ENCODE measurements at places on chromosomes 3 and 15.

- DNase-seq, result no peak
These were observed 513.2 kb upstream of the TBL1XR1 start for GRCh38 chr3:177710506-177710905.

GRCh38 chr3:166783206-166783605 lies 596.9 kb downstream of the ZBBX start:
- no peak for DNase-seq

DNA sequence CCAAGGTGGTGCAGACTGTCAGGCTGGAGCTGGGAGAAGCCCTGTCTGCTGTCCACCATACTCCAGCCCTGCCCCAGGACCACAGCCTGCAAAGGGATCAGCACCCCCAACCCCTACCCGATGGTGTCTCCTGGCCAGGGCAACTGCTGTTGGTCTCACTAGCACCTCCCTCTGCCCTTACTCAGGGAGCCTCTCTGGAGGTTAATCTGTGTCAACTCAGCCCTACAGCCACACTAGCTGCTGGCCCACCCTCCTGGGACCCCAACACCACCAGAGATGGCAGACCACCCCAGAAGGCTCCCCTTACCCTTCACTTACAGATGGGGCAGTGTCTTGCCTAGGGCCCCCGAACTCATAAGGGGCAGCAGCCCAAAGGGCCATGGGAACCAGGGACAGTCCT lies 65.2 kb downstream of the TLE3 start:
- DNase-seq, result no peak

DNA sequence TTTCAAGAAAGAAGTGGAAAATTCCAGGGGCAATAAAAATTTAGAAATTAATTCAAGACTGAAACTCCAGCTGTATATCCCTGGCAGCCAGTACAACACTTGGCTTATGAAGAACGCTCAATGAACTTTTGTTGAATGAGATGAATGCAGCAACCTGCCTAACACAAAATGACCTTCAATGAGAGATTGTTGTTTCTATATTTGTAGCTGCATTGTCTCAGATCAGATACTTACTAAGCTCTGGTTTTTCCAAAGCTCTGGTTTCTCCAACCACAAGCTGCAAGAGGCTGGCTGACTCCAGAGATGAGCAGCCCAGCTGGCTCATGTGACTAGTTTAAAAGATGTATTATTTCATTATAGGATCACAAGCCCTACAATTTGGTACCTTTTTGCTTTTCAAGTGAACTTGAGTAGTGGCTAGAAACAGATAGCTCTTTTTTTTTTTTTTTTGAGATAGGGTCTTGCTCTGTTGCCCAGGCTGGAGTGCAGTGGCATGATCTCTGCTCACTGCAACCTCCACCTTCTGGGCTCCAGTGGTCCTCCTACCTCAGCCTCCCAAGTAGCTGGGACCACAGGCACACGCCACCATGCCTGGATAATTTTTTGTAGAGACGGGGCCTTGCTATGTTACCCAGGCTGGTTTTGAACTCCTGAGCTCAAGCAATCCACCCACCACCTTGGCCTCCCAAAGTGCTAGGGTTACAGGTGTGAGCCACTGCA lies 57.4 kb downstream of the UMPS start:
- no peak for DNase-seq

DNA sequence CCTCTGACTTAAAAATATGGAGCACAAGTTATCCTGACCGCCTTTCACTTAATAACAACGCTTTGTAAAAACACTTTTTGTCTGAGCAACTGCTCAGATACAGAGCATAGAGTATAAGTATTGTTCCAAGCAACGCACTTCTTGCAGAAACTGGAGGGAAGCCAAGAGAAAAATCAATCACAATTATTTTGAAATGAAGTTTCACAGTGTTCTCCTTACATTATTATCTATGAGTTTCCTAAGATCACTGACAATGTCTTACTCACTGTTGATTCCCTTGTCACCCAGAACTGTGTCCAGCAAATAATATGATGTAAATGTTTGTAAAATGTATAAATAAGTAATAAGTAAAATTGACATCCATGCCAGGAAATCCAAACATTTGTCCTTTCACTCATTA lies 184.6 kb upstream of the GPR149 start:
- DNase-seq, result no peak

- DNase-seq, result no peak
These were observed 29.9 kb upstream of the ZKSCAN7 start for GRCh38 chr3:44525060-44525459.

DNA sequence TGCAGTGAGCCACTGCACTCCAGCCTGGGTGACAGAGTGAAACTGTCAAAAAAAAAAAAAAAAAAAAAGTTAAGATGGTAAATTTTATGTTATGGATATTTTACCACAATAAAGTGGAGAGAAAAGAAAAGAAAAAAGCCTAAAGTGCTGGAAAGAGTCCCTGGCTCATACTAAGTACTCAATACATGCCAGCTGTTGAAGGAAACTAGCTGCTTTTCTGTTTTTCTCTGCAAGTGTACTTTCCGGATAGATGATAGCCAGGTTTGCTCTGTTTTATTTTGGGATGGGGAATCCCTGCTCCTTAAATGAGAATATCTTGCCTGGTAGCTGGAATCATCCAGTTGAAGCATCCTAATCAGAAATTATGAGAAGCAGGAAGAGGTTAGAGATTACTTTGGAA lies 10.9 kb downstream of the EID1 start:
- DNase-seq, result no peak

- no peak for DNase-seq
These were observed 29.0 kb downstream of the ABHD6 start for GRCh38 chr3:58266577-58266976.

- no peak for DNase-seq
These were observed 40.7 kb upstream of the RSL24D1 start for GRCh38 chr15:55237219-55238130.

DNA sequence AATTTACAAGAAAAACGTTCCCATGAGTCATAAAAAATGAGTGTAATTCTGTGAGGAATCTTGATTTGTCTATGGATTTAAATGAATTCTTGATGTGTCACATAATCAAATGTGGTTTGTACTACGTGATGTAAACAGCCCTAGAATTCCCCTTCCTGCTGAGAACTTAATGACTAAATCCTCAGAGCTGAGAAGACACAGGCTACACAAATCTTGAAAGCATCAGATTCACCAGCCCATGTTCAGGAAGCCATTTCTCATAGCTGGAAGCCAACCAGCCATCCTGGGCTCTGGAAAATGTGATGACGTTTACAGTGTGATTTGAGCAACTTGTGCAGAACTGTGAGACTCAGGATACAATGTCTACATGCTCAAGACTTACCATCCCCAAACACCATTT lies 193.7 kb upstream of the MME start:
- DNase-seq, result no peak

DNA sequence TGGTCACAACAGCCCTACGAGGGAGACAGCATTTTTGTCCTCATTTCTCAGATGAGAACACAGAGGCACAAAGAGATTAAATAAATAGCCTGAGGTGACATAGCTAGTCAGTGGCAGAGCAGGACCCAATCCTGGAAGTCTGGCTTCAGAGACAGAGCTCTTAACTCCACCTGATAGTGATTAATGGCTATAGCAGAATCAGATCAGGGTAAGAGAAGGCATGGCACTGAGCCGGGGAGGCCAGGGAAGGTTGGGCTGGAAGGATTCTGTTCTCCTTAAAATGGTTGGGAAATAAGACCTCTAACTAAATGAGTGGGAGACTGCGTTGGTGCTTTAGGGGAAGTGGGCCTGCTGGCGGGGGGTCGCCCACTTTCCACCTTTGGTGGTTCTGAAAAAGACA lies 104.5 kb downstream of the VGLL4 start:
- no peak for DNase-seq

DNA sequence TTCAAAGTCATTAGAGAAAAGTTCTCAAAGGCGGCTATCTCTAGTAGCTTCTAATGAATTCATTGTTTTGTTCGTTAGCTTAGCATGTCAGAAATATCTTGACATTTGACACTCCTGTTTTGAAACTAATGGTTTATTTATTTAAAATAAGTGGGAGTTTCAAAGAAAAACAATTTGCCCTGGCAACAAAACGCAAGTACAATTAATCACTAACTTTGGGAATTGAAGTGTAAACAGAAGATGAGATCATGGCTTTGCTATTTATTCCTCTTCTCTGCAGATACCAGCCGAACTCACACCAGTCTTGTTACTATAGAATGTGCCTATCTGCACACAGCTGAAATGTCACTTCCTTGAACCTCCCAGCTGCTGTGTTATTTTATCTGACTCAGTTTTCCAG lies 27.5 kb downstream of the MASP1 start:
- no peak for DNase-seq

GRCh38 chr3:59249004-59249403 lies 199.2 kb upstream of the CFAP20DC start:
- DNase-seq, result no peak

DNA sequence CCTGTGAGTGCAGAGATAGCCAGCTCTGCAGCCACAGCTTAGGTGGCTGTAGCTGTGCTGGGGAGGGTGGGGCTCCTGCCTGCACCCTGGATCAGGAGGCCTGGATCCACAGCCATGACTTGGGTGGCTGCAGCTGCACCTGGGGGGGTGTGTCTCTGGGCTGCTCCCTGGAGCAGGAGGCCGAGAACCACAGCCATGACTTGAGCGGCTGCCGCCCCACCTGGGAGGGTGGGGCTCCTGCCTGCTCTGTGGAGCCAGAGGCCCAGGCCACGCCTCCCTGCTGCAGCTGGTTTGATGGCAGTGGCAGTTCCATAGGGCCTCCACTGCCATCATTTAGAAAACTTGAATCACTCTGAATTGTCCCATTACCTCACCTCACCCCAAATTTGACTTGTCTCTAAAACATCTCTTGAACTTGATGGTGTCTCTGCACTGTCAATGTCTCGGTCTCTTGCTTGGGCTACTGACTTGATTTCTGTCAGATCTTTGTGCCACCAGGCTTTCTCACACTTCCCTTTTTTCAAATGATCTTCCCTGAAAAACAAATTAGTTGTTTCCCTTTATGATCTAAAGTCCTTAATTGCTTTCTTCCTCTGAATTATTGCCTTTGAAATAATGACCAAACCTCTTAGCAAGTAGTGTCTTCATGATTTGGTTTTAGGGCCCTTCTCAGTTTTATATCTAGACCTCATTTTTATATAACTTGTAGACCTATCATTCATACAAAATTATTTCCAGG lies 313.2 kb upstream of the MME start:
- no peak for DNase-seq

GRCh38 chr3:72150634-72151412 lies 365.9 kb upstream of the PROK2 start:
- no peak for DNase-seq

- DNase-seq, result no peak
These were observed 8.5 kb upstream of the CCDC80 start for GRCh38 chr3:112649478-112649735.

DNA sequence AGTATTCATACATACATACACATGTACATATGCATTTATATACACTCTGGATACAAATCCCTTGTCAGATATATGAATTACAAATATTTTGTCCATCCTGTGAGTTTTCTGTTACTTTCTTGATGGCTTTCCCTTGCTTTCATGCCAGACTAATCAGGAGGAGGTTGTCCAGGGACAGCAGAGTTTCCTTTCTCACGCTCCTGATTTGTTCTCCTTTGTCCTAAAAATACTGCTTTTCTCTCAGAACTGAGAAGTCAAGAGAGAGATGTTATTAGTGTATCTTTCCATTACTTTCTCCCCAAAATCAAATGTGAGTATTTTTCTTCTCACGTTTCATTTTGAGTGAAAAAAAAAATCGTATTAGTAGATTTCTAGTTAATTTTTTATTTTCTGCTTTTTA lies 12.1 kb upstream of the TCAIM start:
- no peak for DNase-seq

DNA sequence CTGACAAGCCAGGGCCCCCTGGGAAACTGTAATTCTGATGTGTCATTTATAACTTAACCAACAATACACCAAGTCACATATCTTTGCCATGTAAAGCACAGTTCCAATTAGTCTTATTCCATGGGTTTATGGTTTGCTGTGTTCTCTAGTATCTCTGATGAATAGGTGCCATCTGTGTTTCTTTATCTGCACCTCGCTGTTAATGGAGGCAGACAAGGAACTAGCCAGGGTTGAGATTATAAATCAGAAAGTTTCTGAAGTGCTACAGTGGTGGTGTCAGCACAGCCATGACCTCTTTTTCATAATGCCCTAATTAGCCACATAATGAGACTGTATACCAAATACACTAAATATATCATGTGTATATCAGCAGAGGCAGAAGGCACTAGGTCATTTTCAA lies 866.4 kb downstream of the PLOD2 start:
- DNase-seq, result no peak

GRCh38 chr15:72970933-72971760 lies 81.1 kb upstream of the NEO1 start:
- DNase-seq, result no peak

- DNase-seq, result no peak
These were observed 133.4 kb upstream of the BHLHE40 start for GRCh38 chr3:4845882-4846281.

DNA sequence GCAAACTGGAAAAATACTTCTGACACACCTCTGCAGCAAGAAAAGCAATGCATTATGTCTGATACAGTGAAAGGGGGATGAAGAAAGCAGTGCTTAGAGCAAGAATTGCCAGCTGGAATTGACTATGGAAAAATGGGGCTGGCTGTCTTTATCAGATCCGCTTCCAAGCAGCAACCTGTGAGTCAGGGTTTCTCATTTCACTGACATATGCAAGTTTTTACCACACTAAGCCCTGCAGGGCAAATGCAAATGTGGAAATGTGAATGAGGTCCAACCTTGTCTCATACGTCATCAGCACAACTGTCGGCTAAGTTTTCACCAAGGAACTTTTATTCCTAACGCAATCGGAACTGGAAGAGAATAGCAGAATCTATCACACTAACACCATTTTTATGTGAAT lies 172.5 kb upstream of the GADL1 start:
- no peak for DNase-seq

DNA sequence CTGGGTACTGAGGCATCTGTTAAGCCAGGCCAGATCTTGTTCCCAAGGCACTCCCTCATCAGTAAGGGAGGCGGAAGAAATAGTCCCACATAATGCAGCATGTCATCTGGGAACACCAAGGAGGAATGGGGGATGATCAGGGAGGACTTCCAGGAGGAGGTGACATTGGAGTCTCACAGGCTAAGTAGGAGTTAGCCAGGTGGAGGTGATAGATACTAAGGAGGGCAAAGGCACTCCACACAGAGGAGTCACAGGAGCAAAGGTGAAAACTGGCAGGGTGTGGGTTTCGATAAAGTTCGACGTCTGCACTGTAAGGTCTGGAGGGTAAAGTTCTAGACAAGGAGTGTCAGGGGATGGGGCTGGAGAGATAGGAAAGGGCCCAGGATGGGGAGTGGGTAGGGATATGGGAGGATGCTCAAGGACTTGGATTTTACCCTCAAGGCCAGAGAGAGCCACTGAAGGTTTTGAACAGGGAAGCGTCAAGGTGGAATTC lies 6.3 kb downstream of the SLC28A1 start:
- DNase-seq, result no peak
